Left renal cortex interstitium (tissue), 4 donors: ENCODE measurements at places on chromosomes 6 and 20. TPM values are rescaled to one million over a fixed set of nuclear protein-coding genes. Genes with fewer than 3 reads are reported as not detected.

The PTGIS gene
- 42.9 TPM for polyA plus RNA-seq

The RHAG gene
- 3.6 TPM for polyA plus RNA-seq

The GJA10 gene
- not detected for polyA plus RNA-seq

The OR2J3 gene
- not detected for polyA plus RNA-seq

The TBX18 gene
- 7.8 TPM for polyA plus RNA-seq

GRCh38 chr6:148274809-148275208, 67.8 kb upstream of the SASH1 start:
- DNase-seq: no peak

DNA sequence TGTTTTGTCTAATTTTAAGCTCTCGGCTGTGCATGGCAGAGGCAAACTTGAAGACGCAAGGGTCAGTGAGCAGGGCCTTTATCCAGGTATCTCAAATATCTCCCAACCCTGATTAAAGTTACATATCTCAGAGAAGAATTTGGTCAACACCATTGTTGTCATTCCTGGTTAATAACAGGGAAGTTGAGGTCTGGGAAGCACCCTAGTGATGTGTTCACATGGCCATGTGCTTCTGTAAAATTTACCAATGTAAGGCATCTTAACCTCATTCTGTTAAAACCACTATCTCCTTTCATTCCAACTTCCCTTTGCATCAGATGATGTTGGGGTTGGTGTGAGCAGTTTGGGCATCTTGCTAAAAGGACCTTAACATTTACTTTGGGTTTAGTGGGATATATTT, 4.0 kb upstream of the FAM110A start:
- no peak for DNase-seq

- DNase-seq: no peak
These were observed 66.8 kb upstream of the THEMIS start for GRCh38 chr6:127967708-127968107.

DNA sequence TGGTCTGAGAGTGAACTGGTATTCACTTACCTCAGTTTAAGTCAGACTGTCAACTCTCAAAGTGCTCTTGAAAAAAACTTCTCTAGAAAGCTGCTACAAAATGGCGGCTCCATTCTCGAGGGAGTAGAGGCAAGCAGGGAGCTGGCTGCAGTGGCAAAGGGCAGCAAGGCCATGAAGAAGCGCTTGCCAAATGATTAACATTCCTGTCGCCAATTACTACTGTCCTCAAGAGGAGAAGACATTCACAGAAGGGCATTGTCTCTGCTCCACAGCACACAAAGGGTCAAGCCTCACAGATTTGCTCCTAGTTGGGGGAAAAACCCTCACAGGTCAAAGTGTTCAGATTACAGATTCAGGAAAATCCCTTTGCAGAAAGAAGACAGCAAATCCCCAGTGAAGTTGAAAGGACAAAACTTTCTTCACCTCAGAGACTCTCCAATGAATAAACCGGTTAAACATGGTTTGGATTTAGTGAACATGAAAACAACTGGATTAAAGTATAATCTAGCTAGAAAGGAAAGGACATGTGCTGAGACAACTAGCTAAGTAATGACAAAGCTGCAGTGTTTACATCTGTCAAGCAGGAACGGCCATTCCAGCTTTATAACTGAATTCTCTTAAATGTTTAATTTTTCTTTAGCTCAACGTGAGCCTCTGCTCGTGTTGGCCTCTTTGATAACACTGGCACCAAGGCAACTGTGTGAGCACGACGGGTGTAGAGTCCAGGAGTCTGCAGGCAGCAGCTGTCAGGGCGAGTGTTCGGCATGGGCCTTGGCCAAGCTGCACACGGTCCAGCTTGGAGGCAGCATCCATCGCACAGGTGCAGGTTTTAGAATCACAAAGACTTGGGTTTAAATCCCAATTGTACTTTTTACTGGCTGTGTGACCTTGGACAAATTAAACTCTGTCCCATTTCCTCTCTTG, 37.6 kb downstream of the NR2E1 start:
- no peak for DNase-seq

- no peak for DNase-seq
These were observed 86.1 kb downstream of the COL9A1 start for GRCh38 chr6:70216767-70217166.

- DNase-seq: no peak
These were observed 5.9 kb upstream of the C6orf136 start for GRCh38 chr6:30641048-30641447.

DNA sequence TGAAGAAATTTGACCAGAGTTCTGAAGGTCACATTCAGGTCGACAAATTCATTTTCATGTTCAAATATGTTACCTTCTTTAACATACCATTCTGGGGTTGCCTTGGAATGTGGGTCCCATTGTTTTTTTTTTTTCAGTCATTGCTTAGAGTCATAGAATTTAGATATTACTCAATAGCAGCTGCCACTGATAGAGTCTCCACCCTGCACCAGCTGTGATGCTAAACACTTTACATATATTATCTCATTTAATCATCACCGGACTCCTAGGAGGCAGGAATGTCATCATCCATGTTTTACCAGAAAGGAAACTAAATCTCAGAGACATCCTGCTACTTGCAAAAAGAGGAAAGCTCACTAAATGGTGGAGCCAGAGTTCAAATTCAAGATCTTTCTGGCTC, 204.7 kb downstream of the ESR1 start:
- no peak for DNase-seq

- DNase-seq: no peak
These were observed 33.8 kb downstream of the SUMO4 start for GRCh38 chr6:149433881-149434280.

GRCh38 chr6:162251257-162251656, 476.3 kb downstream of the PRKN start:
- DNase-seq: no peak
